ENCODE measurements at places on chromosomes 1 and 21. TPM values are rescaled to one million over a fixed set of nuclear protein-coding genes. Genes with fewer than 3 reads are reported as not detected.
A peak's percentile ranks its signal among the peaks of the same experiment; 100 is the strongest.

- no peak overlapping the region for H3K27ac ChIP-seq
- no peaks in the 10 kb centered on the region for H3K36me3 ChIP-seq
- no peak overlapping the region for H3K4me3 ChIP-seq
- no peaks in the 10 kb centered on the region for H3K4me1 ChIP-seq
- no peaks in the 10 kb centered on the region for H3K27me3 ChIP-seq
These were observed 202.4 kb upstream of the L1TD1 start for GRCh38 chr1:61992257-61992656.

DNA sequence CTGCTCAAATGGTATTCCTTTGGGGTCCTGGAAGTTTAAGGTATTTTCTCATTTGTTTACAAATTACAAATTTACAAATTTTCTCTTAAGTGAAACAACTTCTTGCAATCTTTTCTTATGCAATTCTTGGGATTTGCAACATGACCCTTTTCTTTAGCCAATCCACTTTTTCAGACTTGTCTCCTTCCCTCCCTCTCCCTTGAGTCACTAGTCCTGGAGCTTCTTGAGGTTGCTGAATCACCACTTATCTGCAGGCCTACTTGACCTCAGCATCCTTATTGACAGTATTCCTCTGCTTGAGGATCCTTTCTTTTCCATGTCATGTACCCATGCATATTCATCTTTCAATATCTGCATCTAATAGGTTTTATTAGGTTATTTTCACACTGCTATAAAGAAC lies 302.8 kb upstream of the ADAMTS5 start:
- H3K4me3 ChIP-seq: no peak overlapping the region
- DNase-seq: peak; percentile 22
- no peaks in the 10 kb centered on the region for H3K36me3 ChIP-seq
- peaks cover 1% of the 10 kb centered on the region for H3K4me1 ChIP-seq
- H3K27me3 ChIP-seq: no peaks in the 10 kb centered on the region
- peak overlapping the region; percentile 18 for H3K27ac ChIP-seq

DNA sequence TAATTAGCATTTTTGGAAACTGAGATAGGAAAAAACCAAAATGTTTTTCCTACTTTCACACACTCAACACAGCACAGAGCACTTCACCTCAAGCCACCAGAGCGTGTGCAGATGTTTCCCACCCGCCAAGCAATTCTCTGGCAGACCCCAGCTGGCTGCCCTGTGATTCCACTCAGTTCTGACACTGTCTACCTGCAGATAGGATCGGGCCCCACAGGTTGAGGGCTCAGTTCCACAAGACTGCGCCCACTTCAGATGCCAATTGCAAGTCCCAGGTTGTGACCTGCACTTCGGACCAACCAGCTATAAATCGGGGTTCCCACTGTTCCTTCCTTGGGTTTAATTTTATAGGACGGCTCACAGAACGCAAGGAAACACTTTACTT lies 9.9 kb downstream of the KIAA1614 start:
- peaks cover 10% of the 10 kb centered on the region for H3K4me1 ChIP-seq
- no peak for DNase-seq
- H3K27ac ChIP-seq: no peak overlapping the region
- H3K27me3 ChIP-seq: no peaks in the 10 kb centered on the region
- H3K36me3 ChIP-seq: no peaks in the 10 kb centered on the region

- H3K27ac ChIP-seq: no peak overlapping the region
- no peak for DNase-seq
- no peak overlapping the region for H3K4me3 ChIP-seq
- no peaks in the 10 kb centered on the region for H3K27me3 ChIP-seq
These were observed 157.9 kb upstream of the CTTNBP2NL start for GRCh38 chr1:112237983-112238545.

DNA sequence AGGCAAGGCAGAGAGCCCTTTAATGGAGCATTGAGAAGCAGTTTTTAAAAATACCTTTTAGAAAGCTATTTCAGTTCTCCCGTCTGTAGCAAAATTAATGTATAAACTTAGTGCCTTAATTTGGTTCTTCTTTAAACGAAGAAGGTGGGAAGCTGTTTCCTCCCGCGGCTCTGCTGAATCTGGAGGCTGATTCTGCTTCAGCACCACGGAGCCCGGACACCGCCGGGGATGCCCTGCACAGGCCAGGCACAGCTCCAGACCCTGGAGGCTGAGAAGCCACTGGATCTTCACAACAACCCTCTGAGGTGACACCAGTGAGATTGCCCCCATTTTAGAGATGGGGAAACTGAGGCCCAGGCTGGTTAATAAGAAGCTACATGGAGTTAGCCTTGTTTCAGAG lies 175.8 kb upstream of the VAMP3 start:
- H3K27me3 ChIP-seq: no peaks in the 10 kb centered on the region
- H3K4me1 ChIP-seq: no peaks in the 10 kb centered on the region
- no peaks in the 10 kb centered on the region for H3K36me3 ChIP-seq
- DNase-seq: no peak
- no peak overlapping the region for H3K4me3 ChIP-seq

GRCh38 chr1:111920221-111921024 lies 69.0 kb downstream of the KCND3 start:
- no peak overlapping the region for H3K27ac ChIP-seq
- H3K4me3 ChIP-seq: no peak overlapping the region
- H3K36me3 ChIP-seq: no peaks in the 10 kb centered on the region
- no peaks in the 10 kb centered on the region for H3K27me3 ChIP-seq
- no peaks in the 10 kb centered on the region for H3K4me1 ChIP-seq
- no peak for DNase-seq

DNA sequence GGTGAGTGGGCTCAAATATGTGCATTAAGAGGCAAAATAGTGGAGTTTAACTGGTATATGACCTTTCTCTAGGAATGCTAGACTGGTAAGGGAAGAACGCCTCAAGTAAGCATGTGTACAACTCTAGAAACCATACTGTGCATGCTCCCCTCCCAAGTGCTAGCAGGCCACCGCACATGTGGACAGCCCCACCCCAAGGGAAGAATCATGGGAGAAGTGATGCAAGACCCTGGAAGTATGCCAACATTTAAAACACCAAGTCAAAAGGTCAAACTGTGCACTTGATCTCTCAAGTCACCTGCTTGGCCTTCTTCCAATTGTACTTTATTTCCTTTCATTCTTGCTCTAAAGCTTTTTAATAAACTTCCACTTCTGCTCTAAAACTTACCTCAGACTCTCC lies 120.4 kb downstream of the WDR3 start:
- no peaks in the 10 kb centered on the region for H3K27me3 ChIP-seq
- no peaks in the 10 kb centered on the region for H3K4me1 ChIP-seq

DNA sequence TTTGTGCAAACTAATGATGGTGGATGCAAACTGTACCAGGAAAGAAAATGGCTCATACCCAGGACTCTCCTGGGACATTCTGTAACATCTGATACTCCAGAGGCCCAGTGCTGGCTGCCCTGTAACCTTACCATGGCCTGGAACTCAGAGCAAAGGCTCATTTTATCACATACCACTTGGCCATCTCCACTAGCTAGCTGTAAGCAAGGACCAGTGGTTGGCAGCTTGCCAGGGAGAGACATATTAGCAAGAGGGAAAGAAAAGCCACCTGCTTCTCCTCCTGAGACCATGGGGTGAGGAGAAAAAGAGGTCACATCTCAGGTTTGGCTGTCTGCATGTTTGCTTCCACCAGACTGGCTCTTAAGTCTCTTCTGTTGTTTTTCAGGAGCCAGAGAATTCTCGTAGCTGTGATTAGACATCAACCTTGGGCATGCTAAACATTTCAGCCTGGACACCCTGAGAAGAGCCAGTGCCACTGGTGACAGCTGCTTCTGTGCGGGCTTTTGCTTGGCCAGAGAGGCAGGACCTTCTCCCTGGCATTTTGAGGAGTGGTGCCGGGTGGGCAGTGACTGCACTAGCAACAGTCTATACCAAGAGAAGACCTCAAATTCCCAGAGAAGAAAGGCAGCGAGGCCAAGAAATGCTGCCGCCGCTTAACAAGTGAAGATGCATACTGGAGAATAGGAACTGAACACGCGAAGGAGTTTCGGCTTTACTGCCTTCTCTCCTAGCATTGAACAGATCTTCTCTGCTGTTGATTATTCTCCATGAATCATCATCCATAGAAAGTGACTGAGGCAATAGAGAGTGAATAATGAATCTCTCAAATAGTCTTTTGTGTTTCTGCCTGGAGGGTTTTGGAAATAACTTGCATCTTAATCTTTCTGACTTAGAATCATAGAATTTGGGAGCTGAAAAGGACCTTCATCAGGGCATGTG lies 6.7 kb upstream of the INKA2 start:
- H3K27ac ChIP-seq: no peak overlapping the region
- H3K27me3 ChIP-seq: no peaks in the 10 kb centered on the region
- no peaks in the 10 kb centered on the region for H3K36me3 ChIP-seq
- H3K4me1 ChIP-seq: no peaks in the 10 kb centered on the region
- DNase-seq: no peak

- DNase-seq: no peak
- no peak overlapping the region for H3K27ac ChIP-seq
- no peaks in the 10 kb centered on the region for H3K4me1 ChIP-seq
- no peaks in the 10 kb centered on the region for H3K36me3 ChIP-seq
- H3K27me3 ChIP-seq: no peaks in the 10 kb centered on the region
These were observed 112.1 kb downstream of the TNFSF18 start for GRCh38 chr1:172938681-172939080.

- no peak overlapping the region for H3K27ac ChIP-seq
- H3K36me3 ChIP-seq: no peaks in the 10 kb centered on the region
- H3K27me3 ChIP-seq: no peaks in the 10 kb centered on the region
These were observed 2.8 kb downstream of the ARMH1 start for GRCh38 chr1:44677201-44677766.

DNA sequence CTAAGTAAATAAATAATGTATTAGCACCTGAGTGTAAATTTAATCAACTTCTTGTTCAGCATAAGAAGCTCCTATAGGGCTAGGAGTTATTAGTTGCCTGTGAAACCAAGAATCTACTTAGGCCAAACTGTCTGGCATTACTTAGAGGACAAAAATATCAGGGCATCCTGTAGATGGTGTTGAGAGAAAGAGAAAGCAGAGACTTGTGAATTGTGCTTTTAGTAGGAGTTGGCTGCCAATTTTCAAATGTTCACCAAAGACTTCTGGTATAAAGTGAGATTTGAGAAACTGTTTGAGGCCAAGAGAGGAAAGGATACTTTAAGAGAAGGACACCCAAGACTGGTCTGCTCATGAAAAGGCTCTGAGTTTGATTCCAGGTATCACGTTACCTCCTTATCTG lies 315.5 kb upstream of the DEPDC1 start:
- H3K27ac ChIP-seq: no peak overlapping the region
- no peak for DNase-seq
- H3K4me1 ChIP-seq: peaks cover 4% of the 10 kb centered on the region
- no peaks in the 10 kb centered on the region for H3K36me3 ChIP-seq

DNA sequence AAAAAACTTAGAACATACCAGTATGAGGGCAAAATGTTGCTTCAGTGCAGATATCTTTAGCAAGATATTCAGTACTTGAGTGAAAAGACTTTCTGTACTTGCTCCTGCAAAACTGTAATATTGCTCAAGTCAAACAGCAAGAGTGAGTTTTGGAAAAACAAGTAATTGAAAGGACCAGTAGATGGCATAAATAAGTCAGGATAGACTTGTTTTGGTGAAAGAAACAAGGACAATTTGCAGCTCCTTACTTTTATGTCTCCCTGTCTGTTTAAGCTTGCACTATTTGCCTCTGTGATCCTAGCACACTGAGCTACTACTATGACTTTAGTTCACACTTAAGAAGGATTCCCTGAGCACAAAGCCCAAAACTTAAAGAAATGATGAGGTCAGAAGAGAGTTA lies 39.1 kb downstream of the IFI44 start:
- H3K36me3 ChIP-seq: no peaks in the 10 kb centered on the region
- no peak overlapping the region for H3K27ac ChIP-seq
- DNase-seq: no peak

DNA sequence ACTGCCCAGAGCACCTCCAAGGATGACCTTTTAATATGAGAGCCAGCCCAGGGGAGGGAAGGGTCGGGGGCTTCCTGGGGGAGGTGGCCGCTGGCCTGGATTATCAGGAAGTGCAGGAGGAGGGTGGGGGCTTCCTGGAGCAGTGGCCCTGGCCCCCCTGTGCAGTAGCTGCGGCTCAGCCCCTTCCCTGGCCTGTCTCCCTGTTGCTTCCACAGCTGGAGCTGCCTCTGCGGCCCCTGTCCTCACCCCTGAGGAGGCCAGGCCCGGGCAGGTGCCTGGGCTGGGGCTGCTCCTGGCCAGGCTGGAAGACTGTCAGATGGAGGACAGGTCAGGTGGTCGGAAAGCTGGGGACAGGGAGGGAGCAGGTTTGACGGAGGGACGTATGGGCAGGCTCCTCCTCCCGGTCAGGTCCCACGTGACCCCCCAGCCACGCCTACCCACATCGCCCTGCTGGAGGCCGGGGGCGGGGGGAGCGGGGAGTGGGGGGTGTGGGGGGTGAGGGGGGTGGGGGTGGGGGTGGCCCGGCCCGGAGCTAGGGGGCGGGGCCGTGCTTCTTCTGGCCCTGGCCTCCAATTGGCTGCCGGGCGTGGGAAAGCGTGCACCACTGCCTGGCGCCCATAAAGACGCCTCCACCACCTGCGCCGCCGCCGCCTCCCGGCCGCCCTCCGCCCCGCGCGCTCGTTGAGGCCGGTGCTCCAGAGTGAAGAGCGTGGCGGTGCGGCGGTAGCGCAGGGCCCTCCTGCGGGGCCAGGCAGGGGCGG lies 10.2 kb upstream of the TNFRSF14 start:
- H3K27ac ChIP-seq: no peak overlapping the region
- peak; percentile 58 for DNase-seq
- H3K4me1 ChIP-seq: peaks cover 21% of the 10 kb centered on the region

DNA sequence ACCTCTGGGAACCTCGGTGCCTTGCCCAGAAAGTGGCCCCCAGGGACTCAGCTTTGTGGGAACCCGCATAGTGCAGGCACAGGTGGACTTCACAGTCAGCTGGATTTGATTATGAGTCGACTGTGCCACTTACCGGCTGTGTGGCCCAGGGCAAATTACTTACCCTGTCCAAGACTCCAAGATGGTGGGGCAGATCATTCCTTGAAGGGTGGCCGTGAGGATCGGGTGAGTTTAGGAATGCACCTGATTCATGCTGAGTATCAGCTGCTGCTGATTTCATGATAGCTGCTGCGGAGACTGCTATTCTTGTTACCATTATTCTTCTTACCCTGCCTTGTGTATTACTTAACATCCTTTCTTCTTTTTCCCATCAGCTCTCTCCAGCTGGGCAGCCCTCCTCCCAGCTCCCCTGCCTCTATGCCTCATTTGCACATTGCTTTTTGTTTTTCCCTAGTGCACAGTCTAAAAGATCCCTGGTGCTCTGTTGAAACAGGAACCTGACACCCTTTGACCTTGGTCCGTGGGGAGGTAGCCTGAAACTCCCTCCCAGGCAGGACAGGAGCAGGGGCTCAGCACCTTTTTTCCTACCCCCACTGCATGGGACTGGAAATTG lies 40.5 kb upstream of the FHAD1 start:
- H3K27me3 ChIP-seq: no peaks in the 10 kb centered on the region
- H3K27ac ChIP-seq: no peak overlapping the region
- no peak overlapping the region for H3K4me3 ChIP-seq

- H3K4me1 ChIP-seq: peaks cover 15% of the 10 kb centered on the region
- H3K27ac ChIP-seq: no peak overlapping the region
- H3K4me3 ChIP-seq: no peak overlapping the region
- peak; percentile 44 for DNase-seq
These were observed 3.1 kb downstream of the ACTA1 start for GRCh38 chr1:229430761-229431283.

C1orf35 gene
- 17.0 TPM for total RNA-seq

ADCY10 gene
- 0.10 TPM for total RNA-seq

CFAP126 gene
- total RNA-seq: not detected

RHD gene
- not detected for total RNA-seq

HAPLN2 gene
- 1.4 TPM for total RNA-seq

SHISA4 gene
- 25.3 TPM for total RNA-seq

ARHGEF16 gene
- 1.1 TPM for total RNA-seq

CXADR gene
- 4.6 TPM for total RNA-seq

DHX9 gene
- 144 TPM for total RNA-seq

ANKRD34A gene
- total RNA-seq: 3.1 TPM

ROR1 gene
- total RNA-seq: 15.0 TPM

SYDE2 gene
- total RNA-seq: 6.8 TPM

MATN1 gene
- 0.95 TPM for total RNA-seq

LIPI gene
- not detected for total RNA-seq
